ENCODE measurements at places on chromosomes 12 and 14. TPM values are rescaled to one million over a fixed set of nuclear protein-coding genes. Genes with fewer than 3 reads are reported as not detected.

The RALGAPA1 gene
- total RNA-seq, result 26.8 TPM

The KRT85 gene
- total RNA-seq, result not detected

The ACRBP gene
- total RNA-seq, result 0.71 TPM

GRCh38 chr12:2395354-2395977 is 342.7 kb downstream of the CACNA1C start:
- no peak for DNase-seq

The RECQL gene
- 26.0 TPM for total RNA-seq

GRCh38 chr12:83784298-83784890 is 1097.7 kb downstream of the TMTC2 start:
- no peak for DNase-seq

GRCh38 chr12:122942637-122943036 is 23.6 kb downstream of the ABCB9 start:
- DNase-seq, result no peak

- no peak for DNase-seq
Observed at GRCh38 chr12:130571089-130571488, 145.0 kb downstream of the RIMBP2 start.

Data from gastrocnemius medialis (tissue), 4 donors.